ENCODE measurements at places on chromosomes 4 and X.

- H3K36me3 ChIP-seq = no peaks in the 10 kb centered on the region
- no peak overlapping the region for H3K27ac ChIP-seq
- no peaks in the 10 kb centered on the region for H3K4me1 ChIP-seq
Measured at GRCh38 chr4:65242156-65242846, 428.0 kb downstream of the EPHA5 start.

- DNase-seq = no peak
- no peaks in the 10 kb centered on the region for H3K4me1 ChIP-seq
- no peaks in the 10 kb centered on the region for H3K27me3 ChIP-seq
- no peaks in the 10 kb centered on the region for H3K36me3 ChIP-seq
Measured at GRCh38 chr4:41512596-41512995, 25.4 kb upstream of the LIMCH1 start.

DNA sequence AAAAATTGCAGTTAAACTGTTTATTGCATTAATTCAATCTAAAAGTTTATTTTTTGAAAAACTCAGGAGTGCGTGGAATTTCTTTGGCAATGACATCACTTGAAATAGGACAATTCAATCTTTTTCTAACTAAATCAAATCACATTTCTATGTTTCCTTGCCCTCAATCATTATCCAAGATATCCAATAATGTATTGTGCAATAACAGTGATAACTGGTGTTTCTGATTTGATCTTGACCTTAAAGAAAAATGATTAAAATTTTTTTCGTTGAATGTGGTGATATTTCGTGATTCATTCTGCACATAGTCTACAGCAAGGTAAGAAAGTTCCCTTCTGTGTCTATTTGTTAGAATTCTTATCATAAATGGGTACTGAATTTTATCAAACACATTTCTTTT lies 163.2 kb downstream of the SPCS3 start:
- H3K4me3 ChIP-seq = no peak overlapping the region
- H3K36me3 ChIP-seq = no peaks in the 10 kb centered on the region
- DNase-seq = no peak
- H3K4me1 ChIP-seq = no peaks in the 10 kb centered on the region

DNA sequence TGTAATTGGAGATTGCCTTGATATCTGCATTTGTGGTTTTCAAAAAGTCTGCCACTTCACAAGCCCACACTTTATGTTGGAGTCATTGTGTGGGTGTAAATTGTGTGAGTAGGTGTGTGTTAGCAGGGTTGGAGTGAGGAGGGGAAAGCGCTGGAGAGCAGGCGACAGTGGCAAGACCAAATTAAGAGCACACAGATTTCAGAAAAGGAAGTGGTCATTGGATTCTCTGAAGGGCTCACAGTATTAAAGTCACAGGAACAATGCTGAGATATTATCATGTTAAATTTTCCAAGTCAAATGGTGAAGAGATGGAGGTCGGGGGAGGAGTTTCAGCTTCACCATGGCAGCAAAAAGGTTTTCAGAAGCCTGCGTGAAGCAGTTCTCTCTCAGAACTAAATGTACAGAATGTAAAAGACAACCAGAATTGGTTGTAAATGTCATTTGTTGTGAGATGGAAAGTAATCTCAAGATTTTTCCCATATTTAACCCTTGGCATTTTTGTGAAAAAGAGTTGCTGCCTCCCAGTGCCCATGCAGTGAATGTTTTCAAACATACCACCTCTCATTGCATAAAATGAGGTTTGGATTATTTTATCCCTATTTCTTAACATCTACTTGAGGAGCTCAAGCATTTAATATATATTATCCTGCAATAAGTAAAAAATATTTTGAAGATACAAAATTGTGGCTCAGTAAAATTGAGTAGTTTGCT lies 265.9 kb downstream of the ZNF674 start:
- H3K27me3 ChIP-seq = no peaks in the 10 kb centered on the region
- no peak for DNase-seq
- no peak overlapping the region for H3K27ac ChIP-seq

Measured in CD4-positive, CD25-positive, alpha-beta regulatory T cell (primary cell).